ENCODE measurements at places on chromosomes 12 and 14.

GRCh38 chr14:35133542-35134328 lies 11.4 kb downstream of the PRORP start:
- no peak for DNase-seq

DNA sequence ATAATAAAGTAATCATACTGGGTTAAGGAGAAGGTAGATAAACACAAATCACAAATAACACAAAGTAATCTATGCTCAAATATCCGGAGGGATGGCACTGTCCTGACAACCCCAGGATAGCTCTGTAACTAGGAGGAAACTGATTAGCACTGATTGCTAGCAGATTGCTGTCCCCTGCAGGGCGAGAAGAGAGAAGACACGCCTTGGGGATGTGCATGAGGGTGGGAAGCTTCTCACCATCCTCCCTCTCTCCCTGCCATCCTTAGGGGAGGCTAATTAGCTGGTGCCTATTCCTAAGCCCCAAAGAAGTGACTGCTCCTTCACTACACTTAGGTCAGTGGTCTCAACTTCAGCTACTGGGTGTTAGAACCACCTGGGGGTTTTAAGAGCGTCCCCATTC lies 27.0 kb upstream of the TMEM260 start:
- no peak for DNase-seq

GRCh38 chr14:52724360-52724644 lies 5.7 kb upstream of the STYX start:
- DNase-seq, result no peak

DNA sequence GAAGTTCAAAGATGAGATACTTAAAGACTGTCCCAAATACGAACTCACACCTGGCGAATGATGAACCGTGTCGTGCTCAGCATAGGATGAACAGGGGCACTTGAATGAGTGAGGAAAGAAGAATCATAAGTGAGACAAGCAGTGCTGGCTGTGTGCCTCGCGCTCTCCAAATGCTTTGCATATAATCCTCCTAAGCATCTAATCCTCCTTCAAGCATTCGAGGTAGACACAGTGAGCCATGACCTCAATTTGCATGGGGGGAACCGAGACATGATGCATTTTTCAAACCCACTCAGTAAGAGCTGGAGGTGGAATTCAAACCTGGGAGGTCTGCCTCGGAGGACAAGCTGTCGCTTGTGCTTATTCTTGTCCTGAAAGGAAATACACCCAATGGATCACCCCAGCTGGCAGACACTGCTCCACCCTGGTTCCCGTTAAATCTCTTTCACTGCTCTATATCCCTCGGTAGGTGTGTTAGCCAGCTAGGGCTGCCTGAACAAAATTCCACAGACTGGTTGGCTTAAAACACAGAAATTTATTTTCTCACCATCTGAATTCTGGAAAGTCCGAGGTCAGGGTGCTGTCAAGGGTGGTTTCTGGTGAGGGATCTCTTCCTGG lies 274.0 kb downstream of the SLC15A4 start:
- no peak for DNase-seq

DNA sequence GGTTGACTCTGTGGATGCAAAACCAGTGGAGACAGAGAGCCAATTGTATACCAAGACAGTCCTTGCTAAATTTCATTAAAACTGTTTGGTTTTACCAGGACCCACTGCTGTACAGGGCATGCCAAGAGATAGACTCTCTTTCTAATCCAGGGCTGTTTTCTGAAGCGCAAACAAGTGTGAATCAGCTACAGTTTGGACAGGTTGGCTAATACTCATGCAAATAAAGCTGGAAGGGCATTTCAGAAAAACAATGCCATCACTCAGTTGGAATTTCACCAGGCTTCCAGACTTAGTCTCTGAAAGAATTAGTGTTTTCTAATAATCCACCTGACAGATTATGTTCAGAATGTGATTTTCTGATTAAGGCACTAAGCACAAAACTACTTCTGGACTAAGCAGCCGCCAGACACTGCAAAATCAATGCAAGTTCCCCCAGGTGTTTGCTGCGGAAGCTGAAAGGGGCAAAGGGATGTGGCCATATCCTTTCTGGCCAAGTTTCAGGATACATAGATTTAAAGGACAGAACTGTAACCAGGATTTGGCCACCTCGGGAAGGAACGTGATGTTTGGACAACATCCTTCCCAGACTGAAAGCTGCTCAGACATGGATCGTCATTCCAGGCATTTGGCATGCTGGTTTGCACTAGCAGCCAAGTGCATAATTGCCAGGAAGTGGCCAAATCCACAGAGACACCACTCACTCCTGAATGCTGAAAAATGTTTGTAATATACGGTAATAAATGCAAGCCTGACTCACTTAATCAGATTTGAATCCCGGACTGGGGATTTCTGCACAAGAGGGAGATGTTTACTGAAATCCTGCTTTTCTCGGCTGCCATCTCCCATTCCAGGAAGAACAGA lies 32.0 kb upstream of the CDKN3 start:
- no peak for DNase-seq

- no peak for DNase-seq
These were observed 411.8 kb downstream of the NPAS3 start for GRCh38 chr14:33350366-33350990.

- DNase-seq, result no peak
These were observed 149.1 kb downstream of the KLHL28 start for GRCh38 chr14:44812672-44813071.

GRCh38 chr12:76274420-76275083 lies 73.7 kb downstream of the BBS10 start:
- DNase-seq, result peak; percentile 21

DNA sequence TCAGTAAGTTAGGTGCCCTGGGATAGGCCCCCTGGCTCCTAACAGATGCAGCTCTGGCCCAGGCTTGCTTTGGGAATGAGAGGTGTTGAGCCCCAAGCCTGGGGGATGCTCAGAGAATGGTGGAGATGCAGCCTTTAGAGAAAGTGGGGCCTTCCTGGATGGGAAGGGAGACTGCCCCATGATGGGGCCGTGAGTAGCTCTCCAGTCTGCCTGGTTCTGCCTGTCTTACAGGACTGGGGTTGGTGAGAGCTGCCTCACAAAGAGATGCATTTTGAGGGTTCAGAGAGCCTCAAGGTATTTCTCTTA lies 523 bp upstream of the VRTN start:
- no peak for DNase-seq

GRCh38 chr12:57185403-57185802 lies 31.2 kb upstream of the NXPH4 start:
- no peak for DNase-seq

DNA sequence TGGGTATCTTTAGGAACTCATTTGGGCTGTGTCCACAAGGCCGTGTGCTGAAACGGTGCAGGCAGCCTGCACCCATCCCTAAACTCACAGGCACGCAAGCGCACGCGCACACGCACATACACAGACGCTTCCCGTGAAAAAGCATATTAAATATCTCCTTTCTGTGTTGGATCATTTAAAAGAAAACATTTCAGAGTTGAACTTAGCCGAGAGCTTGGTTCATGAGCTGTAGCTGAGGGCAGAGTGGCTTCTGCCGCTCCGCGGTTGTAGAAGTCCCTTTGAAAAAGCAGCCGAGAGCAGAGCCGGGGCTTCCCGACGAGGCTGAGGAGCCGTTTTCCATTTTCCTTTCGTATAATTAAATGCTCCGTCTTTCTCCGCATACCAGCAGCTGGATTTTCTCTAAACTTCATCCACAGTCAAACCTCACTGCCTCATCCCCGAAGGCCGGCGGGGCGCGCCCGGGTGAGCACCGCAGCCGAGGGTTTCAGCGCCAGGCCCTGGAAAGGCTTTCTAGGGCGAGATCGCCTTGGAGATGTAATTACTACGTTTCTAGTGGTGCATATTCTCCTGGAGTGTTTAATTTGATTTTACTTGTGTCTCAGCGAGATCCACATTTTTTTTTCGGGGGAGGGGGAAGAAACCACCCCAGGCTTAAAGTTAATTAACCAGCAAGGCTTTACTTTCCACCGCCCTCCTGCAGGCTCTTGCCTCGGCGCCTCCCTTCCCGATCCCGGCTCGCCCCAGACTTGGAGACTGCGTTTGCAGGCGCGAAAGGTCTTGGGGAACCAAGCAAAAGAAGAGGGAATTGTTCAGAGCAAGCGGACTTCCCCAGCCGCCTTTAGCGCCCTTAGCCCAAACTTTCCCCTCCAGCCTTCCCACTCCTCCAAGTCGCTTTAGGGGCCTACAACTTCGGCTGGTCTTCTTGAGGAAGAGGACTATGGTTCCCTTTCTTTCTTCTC lies 3.0 kb upstream of the HOXC13 start:
- DNase-seq, result no peak

- peak; percentile 11 for DNase-seq
These were observed 544 bp downstream of the ABCD4 start for GRCh38 chr14:74302152-74302628.

DNA sequence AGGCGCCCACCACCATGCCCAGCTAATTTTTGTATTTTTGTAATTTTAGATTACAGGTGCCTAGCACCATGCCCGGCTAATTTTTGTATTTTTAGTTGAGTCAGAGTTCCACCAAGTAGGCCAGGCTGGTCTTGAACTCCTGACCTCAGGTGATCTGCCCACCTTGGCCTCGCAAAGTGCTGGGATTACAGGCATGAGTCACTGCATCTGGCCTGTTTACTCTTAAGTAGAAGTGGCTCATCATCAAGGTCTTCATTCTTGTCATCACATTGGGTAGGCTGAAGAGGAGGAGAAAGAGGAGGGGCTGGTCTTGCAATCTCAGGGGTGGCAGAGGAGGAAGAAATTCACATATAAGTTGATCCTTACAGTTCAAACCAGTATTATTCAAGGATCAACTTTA lies 152.4 kb upstream of the ATP2B1 start:
- DNase-seq, result peak; percentile 51

DNA sequence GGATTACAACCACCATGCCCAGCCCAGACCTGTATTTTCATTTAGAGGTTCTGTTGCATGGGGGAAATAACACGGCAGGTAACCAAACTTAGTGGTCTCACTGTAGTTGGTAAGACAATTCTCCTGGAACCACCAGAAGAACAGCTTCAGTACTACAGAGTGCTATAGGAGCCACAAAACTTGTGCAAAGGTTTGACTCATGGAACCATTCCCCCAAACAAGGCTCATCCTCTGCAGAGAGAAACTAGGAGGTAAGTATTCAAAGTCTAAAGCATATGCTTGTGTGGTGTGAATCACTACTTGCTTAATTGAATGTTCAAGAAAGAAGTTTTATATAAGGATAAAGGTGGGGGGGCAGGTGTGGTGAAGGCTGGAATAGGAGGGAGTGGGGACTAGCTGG lies 58.7 kb downstream of the GNS start:
- no peak for DNase-seq

DNA sequence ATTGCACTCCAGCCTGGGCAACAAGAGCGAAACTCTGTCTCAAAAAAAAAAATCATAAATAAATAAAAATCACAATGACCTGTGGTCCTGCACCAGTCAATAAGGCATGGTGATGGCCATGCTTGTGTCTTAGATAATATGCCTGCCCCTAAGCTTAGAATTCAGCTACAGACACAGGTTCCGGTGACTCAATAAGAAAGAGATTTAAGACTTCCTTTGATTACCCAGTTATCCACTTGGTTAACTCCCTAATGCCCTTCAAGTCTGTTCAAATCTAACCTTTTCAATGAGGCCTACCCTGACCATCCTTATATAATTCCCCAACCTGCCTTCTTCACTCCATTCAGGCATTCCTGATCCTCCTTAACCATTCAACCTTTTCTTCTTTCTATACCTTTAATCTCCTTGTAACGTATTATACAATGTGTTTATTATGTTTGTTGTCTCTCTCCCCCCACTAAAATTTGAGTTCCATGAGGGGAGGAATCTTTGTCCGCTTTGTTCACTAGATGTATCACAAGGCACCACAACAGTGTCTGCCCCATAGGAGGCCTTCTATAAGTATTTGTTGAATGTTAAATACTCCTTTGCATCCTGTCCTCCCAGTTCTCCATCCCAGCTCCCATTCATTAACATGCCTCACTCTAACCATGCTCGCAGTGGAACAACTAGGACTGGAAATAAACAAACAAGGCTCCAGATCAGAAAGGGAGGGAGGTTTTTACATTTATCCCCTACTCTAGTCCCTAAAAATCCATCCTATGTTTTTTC lies 8.9 kb downstream of the MAP4K5 start:
- DNase-seq, result no peak

DNA sequence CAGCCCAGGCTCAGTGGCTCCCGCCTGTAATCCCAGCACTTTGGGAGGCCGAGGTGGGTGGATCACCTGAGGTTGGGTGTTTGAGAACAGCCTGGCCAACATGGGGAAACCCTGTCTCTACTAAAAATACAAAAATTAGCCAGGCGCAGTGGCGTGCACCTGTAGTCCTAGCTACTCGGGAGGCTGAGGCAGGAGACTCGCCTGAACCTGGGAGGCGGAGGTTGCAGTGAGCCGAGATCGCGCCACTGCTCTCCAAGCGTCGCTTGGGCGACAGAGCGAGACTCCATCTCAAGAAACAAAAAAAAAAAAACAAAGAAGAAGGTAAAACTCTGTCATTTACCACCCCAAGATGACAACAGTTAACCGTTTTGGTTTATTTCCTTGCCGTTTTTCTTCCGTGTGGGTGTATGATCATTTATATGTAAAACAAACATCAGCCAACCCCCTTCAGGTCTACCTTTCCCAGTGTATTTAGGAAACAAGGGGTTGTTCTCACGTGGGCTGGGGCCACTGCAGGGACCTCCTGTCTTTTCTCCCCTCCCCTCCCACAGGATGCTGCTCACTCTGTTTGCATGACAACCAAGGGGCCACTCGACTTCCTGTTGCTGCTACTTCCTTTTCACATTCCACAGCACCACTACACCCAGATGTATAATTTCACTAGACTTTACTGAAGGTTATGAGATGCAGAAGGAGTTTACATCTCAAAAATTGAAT lies 13.6 kb downstream of the TTC9 start:
- DNase-seq, result peak; percentile 69

DNA sequence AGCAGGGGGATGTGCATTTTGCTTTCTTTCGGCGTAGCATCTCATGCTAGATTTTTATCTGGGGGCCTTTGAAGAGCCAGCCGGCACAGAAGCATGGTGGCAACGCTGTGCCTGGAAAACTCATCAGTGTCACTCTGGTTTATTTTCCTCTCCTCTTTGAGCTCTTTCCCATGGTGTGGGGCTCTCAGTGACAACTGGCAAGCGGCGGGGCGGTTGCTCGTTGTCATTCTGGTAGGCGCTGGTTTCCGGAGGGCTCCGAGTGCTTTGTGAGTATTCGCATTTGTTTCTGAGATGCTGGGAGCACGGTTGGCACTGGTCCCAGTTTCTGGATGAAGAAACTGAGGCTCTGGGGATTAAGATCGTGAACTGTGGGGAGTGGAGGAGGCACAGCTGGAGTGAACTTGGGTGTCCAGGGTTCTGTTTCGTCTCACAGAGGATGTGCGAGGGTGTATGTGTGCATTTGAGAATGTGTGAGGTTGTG lies 23.3 kb downstream of the TPCN1 start:
- no peak for DNase-seq

DNA sequence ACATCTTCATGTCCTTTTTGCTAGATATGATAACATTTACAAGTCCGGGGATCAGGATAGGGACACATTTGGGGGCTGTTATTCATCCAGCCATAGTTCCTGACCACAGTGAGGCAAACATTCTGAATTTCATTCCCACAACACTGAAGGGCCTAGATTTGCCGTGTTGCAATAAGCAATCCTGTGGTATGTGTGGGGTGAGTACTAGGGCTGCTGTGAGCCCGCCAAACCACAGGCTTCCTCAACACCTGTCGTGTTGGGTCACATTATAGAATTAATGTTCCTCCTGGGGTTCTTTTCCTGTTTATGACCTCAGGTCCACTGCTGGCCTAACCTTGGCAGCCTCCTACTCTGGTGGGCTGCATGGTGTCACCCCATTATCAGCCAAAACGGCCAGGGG lies 119.2 kb downstream of the TBC1D30 start:
- no peak for DNase-seq

- DNase-seq, result no peak
These were observed 50.4 kb downstream of the TBX5 start for GRCh38 chr12:114355389-114356088.

Measured in activated naive CD4-positive, alpha-beta T cell treated with Interleukin-2 at 50 U/mL for 16 hours (primary cell).